ENCODE measurements at places on chromosomes 12 and 14. TPM values are rescaled to one million over a fixed set of nuclear protein-coding genes. Genes with fewer than 3 reads are reported as not detected.

ZCCHC8 gene
- total RNA-seq = 20.5 TPM

P2RX2 gene
- not detected for total RNA-seq

APOLD1 gene
- total RNA-seq = 2.9 TPM

ACOT6 gene
- 1.1 TPM for total RNA-seq

GRCh38 chr14:77880056-77880455, 80.1 kb downstream of the ADCK1 start:
- no peak for DNase-seq

DNA sequence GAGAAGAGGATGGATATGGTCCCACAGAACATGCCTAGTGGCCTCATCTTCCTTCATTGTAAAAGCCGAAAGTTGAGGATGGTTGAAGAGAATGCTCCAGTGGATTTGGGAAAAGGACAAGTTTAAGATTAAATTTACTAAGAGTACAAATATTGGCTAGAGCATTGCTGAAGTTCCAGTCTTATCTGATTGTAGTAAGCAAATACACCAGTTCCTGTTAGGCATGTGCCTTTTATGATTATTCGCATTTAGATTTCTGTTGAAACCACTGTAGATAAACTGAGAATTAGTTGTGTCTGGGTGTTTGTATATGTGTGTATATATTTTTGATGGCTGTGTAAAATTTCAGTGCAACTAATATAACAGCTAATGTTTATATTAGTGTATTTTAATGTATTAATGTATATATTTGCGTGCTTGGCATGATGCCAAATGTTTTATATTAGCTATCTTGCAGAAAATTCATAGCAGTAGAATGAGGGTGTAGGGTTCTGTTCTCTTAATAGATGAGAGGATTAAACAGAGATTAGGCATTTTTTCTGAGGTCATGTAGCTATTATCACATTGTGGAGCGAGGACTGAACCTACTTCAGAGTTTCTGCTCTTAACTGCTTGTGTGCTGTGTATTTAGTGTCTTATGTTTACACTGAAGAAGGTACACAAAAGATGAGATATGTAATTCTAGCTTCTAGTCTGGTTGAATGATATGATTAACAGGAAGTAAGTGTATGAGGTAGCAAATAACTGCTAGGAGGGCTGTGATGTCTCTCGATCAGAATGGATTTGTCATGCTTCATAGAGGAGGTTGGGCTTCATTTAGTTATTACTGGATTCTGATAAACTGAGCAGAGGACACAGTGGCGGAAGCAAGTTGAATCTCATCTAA, 21.1 kb downstream of the FKBP3 start:
- DNase-seq = no peak

DNA sequence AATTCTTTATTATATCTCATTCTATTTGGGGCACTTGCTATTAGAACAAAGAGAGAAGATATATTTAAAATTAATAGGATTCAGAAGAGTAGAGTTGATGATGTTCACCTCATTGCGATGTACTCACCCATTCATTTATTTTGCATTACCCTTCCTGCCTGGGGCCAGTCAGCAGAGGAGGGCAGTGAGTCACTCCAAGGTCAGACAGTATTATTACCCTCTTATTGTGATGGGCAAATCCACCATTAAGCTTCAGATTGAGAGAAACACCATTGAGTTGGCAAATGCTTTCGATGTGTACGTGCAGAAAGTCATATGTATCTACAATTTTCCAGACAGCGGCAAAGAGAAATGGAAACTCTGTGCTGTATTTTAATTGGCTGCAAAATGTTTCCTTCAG, 134.2 kb downstream of the BICD1 start:
- DNase-seq = no peak

GRCh38 chr12:9124383-9125031, 8.8 kb upstream of the A2M start:
- no peak for DNase-seq

GRCh38 chr14:68970038-68970612, 9.0 kb downstream of the ACTN1 start:
- no peak for DNase-seq
